ENCODE measurements at places on chromosomes 3 and 15.
A peak's percentile ranks its signal among the peaks of the same experiment; 100 is the strongest.

DNA sequence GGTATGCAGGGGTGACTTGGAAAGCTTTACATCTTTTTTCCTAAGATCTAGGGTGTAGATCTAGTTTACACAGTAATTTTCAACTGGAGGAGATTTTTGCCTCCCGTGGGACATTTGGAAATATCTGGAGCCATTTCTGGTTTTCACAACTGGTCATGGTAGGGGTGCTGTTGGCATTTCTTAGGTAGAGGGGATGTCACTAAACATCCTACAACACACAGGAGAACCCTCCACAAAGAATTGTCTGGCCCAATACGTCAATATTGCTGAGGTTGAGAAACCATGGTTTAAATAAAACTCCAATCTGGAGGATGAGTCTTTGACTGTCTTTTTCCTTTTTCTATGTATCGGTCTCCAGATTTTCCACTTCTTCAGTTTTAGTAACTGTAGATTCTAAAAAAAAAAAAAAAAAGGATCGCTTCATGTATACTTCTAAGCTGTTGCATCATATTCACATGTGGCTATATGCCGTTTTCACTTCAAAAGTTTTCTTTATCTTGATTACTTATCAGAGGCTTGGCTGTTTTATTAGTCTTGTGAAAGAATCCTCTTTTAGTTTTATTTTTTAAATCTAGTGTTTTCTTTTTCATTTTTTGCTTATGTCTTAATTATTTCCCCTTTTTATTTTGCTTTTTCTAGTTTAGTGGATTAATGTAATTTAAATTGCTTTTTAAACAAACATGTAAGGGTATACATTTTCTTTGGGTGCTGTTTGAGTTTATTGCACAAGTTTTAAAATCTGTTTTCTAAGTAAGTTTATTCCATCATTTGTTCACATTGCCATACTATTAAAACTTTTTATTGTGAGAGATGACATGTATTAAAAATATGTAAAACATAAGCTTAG is 21.2 kb downstream of the UBE2Q2 start:
- no peak for DNase-seq

- DNase-seq, result peak; percentile 45
Observed at GRCh38 chr3:171116365-171116764, 89.8 kb upstream of the SLC2A2 start.

GRCh38 chr15:64701051-64701450 is 74.3 kb downstream of the RBPMS2 start:
- DNase-seq, result no peak

GRCh38 chr3:126025862-126026261 is 56.9 kb downstream of the ROPN1B start:
- DNase-seq, result no peak

GRCh38 chr3:55828712-55829111 is 341.6 kb upstream of the WNT5A start:
- peak; percentile 4 for DNase-seq

DNA sequence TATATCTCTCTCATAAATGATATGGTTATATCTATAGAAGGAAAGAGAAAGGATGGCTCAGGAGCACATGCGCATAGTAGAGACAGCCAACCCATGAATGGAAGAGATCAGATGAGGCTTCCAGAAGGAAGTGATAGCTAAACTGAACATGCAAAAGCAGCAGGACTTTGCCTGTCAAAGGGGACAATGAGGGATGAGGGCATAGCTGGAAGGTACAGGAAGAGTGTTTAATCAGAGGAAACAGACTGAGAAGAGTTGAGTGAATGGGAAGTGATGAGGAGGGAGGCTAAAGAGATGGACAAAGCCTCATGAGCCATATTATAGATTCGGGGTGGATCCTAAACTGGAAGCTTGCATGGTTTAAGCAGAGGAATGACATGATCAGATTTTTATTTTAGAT is 26.5 kb upstream of the VEPH1 start:
- no peak for DNase-seq

DNA sequence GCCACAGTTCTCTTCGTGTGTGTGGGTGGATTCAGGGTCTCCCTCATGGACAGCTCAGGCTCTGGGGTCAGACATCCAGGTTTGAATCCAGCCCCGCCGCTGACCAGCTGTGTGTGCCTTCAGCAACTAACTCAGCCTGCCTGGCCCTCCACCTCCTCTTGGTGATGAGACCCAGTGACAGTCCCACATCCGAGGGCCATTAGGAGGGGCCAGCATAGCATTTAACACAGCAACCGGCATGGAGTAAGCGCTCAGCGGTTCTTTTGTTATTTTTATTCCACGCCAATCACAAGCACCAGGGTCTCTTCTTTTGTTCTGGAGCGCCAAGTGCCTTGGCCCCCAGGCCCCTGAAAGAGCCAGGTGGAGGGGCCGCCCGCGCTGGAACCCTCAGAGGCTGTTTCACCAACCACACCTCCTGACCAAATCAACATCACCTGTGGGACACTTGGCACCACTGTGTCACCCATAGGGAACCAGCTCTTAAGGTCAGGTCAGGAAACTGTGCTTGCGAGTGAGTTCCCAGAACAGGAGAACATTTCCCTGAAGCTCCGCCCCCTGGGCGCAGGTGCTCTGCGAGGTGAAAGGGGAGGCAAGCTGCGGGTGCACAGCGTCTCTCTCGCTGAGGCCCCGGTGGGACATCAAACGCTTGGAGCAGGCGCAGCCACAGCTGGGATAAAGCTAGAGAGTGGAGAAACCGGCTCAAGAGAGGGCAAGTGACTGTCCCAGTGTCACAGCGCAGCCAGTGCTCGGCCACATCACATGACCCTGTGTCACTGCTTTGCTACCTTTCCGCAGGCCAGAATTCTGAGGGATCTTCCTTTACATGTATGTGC is 311.3 kb downstream of the UACA start:
- DNase-seq, result no peak

GRCh38 chr3:127411083-127411727 is 123.4 kb upstream of the PRR20G start:
- no peak for DNase-seq

DNA sequence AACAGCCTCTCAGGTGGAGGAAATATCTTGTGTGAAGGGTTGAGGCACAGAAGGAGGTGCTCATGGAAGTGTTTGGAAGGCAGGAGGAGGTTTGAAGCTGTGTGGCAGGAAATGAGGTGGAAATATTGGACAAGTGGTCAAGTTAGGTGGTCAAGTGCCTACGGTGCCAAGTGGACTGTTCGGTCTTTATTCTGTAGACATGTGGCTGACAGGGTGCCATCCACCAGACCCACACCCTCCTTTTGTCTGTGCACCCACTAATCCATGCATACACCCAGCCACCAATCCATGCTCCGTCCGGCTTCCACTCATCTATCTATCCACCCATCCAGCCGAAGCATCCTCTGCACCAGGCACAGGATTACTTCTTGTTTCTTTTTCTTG is 2.2 kb downstream of the SLC6A20 start:
- DNase-seq, result no peak

- no peak for DNase-seq
Observed at GRCh38 chr3:153628591-153628990, 466.6 kb downstream of the RAP2B start.

- no peak for DNase-seq
Observed at GRCh38 chr15:40229956-40230355, 8.9 kb upstream of the PAK6 start.

- peak; percentile 67 for DNase-seq
Observed at GRCh38 chr3:50620820-50621219, 3.9 kb downstream of the MAPKAPK3 start.

DNA sequence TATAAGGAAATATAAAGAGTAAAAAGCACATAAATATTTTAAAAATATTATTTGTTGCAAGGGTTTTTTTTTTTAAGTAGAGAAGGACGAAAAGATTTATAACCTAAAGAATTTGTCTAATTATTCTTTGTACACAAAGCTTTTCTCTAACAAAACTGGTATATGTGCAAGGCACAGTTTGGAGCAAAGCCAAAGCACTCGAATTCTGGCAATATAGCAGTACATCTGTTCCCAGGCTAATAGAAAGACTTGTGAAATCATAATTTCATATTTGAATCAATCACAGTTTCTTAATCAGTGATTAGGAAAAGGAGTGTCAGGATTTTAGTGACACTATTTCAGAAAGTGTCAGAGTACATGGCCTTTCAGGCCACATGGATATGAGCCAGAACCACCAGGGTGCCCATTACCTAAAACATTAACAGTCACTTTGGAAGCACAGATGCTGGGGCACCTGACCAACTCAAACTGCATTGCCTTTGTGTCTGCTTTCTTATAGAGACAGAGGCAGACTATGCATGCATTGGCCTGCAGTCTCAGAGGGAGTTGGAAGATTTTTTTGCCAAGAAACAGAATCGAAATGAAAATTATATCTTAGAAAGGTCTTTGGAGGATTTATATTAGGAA is 651.8 kb upstream of the SGO1 start:
- no peak for DNase-seq

Data from HT1080 (cell line).